ENCODE measurements at places on chromosomes 11 and 22. TPM values are rescaled to one million over a fixed set of nuclear protein-coding genes. Genes with fewer than 3 reads are reported as not detected.
A peak's percentile ranks its signal among the peaks of the same experiment; 100 is the strongest.

DNA sequence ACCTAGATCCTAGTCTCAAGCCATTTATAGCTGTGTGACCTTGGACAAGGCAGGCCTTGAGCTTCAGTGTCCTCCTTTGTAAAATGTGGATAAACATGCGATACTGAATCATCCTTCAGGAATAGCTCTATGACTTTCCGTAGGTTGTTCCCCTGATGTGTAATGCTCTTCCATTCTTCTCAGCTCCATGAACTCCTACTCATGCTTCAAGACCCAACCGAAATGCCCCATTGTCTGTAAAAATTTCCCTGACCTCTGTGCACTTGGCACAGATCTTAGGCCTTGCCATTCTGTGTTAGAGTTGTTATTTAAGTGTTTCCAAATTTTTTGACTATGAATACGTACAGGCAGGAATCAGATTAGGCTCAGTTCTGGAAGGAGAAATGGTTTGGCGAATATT lies 3.3 kb upstream of the BEST1 start:
- no peak overlapping the region for H3K27ac ChIP-seq
- DNase-seq: no peak
- no peaks in the 10 kb centered on the region for H3K4me1 ChIP-seq
- no peak overlapping the region for H3K4me3 ChIP-seq
- H3K27me3 ChIP-seq: no peaks in the 10 kb centered on the region

- no peak for DNase-seq
- H3K27me3 ChIP-seq: no peaks in the 10 kb centered on the region
- H3K27ac ChIP-seq: no peak overlapping the region
- no peaks in the 10 kb centered on the region for H3K4me1 ChIP-seq
Observed at GRCh38 chr22:17694752-17695151, 56.2 kb downstream of the BCL2L13 start.

GDPD4 gene
- not detected for total RNA-seq

LMO2 gene
- total RNA-seq: 0.92 TPM

DNA sequence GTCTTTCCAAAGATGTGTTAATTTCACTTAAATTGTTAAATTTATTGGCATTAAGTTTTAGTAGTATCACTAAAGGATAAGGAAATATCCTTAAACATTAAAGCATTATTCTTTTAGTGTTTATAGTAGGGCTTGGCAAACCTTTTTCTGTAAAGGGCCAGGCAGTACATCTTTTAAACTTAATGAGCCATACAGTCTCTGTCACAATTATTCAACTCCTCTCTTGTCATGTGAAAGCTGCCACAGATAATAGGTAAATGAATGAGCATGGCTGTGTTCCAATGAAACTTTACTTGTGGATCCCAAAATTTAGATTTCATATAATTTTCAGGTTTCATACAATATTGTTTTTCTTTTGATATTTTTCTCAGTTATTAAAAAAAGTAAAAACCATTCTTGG lies 268.2 kb upstream of the C11orf87 start:
- H3K27ac ChIP-seq: no peak overlapping the region
- peaks cover 21% of the 10 kb centered on the region for H3K4me1 ChIP-seq
- no peaks in the 10 kb centered on the region for H3K36me3 ChIP-seq
- H3K4me3 ChIP-seq: no peak overlapping the region

- DNase-seq: peak; percentile 98
- peak within 1 kb of the TSS; percentile 34 for H3K27ac ChIP-seq
- H3K4me1 ChIP-seq: peaks cover 18% of the 10 kb centered on the region
- H3K4me3 ChIP-seq: peak within 1 kb of the TSS; percentile 66
- peaks cover 30% of the 10 kb centered on the region for H3K27me3 ChIP-seq
- H3K36me3 ChIP-seq: no peaks in the 10 kb centered on the region
Observed at GRCh38 chr22:43923631-43924464, at the start of gene PNPLA3. Gene PNPLA3 (plus strand): TSS chr22:43923805. CDS start chr22:43923912, 107 bp downstream.

SHANK3 gene
- 3.6 TPM for total RNA-seq

DNA sequence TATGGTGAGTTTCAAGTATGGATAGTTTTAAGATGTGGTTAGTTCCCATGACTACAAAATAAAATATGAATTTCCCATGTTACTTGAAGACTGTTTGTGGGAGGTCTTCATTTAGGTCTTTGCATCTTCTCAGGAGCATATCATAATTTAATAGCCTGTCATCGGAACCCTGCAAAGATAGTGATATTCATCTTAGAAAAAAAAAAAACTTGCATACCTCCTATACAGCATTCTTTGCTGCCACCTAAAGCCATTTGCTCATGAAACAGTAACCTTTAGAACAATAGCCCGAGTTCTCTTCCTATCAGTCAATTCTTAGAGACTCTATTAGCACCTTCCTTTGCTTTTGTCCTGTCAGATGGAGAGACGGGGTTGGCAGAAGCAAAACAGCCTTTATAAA lies 75.3 kb downstream of the ARFGAP2 start:
- no peaks in the 10 kb centered on the region for H3K27me3 ChIP-seq
- H3K4me1 ChIP-seq: peaks cover 64% of the 10 kb centered on the region
- DNase-seq: no peak
- no peaks in the 10 kb centered on the region for H3K36me3 ChIP-seq
- no peak overlapping the region for H3K4me3 ChIP-seq
- H3K27ac ChIP-seq: no peak overlapping the region

GRCh38 chr11:134139873-134140331 lies 71.0 kb downstream of the JAM3 start:
- peaks cover 8% of the 10 kb centered on the region for H3K4me1 ChIP-seq
- H3K36me3 ChIP-seq: peaks cover 3% of the 10 kb centered on the region
- DNase-seq: peak; percentile 73
- H3K27ac ChIP-seq: no peak overlapping the region
- H3K4me3 ChIP-seq: no peak overlapping the region

P4HA3 gene
- not detected for total RNA-seq

- no peak overlapping the region for H3K4me3 ChIP-seq
- DNase-seq: no peak
Observed at GRCh38 chr11:21520244-21520643, 672.6 kb upstream of the ANO5 start.

RPS13 gene
- 1,918 TPM for total RNA-seq

IFT27 gene
- 37.1 TPM for total RNA-seq

DNA sequence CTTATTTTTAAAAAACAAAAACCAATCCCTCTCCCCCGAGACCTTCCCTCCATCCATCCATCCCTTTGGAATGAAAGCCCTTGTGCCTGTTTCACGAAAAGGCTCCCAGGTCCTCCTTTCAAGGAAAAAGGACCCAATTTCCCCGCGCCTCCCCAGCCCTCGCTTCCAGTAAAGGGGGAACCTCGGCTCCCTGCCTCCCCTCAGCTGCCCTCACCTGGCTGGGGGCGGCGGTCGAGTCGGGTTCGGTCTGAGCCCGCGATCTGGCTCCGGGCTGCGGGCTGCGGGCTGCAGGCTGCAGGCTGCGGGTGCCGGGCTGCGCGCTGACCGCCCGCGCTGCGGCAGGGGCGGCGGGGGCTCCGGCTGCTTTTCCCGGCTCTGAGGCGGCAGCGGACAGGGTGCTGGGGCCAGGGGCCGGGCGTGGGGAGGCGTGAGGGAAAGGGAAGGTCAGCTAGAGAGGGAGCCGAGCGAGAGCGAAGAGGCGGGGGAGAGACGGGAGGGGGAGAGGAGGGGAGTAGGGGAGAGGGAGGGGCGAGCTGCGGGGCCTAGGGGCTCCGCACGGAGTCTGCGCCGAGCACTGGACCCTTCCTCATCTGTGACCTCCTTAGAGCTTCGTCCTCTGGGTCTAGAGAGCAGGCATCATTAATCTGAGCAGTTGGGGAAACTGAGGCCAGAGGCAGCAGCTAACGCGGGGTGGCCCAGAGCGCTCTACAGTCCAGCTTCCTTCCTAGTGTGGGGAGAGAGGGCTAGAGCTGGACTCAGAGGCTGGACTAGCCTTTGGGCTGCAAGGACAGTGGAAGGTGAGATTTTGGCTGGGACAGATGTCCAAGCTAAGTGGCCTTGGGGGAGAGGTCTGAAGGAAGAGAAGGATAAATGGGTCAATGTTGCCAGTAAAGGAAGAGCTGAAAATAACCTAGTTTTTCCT lies at the start of gene C1QTNF4:
TSS of gene C1QTNF4 (minus strand) at position 478 of the 922 bp plus-strand sequence. CDS start 3,601 bp downstream, outside the sequence.
- no peaks in the 10 kb centered on the region for H3K36me3 ChIP-seq
- H3K27me3 ChIP-seq: peaks cover 39% of the 10 kb centered on the region
- peaks cover 18% of the 10 kb centered on the region for H3K4me1 ChIP-seq
- DNase-seq: peak; percentile 78
- H3K4me3 ChIP-seq: peak within 1 kb of the TSS; percentile 93

- no peak for DNase-seq
- no peaks in the 10 kb centered on the region for H3K36me3 ChIP-seq
- no peaks in the 10 kb centered on the region for H3K27me3 ChIP-seq
- H3K27ac ChIP-seq: no peak overlapping the region
Observed at GRCh38 chr11:103586756-103587155, 449.7 kb upstream of the DDI1 start.

- no peak overlapping the region for H3K27ac ChIP-seq
- DNase-seq: peak; percentile 61
- peaks cover 24% of the 10 kb centered on the region for H3K36me3 ChIP-seq
- H3K4me3 ChIP-seq: no peak overlapping the region
Observed at GRCh38 chr11:20397281-20397680, 9.8 kb downstream of the PRMT3 start.

GRCh38 chr11:73176145-73176873 lies 34.2 kb upstream of the FCHSD2 start:
- no peaks in the 10 kb centered on the region for H3K36me3 ChIP-seq
- H3K4me1 ChIP-seq: no peaks in the 10 kb centered on the region
- DNase-seq: no peak
- H3K4me3 ChIP-seq: no peak overlapping the region
- H3K27ac ChIP-seq: no peak overlapping the region
- H3K27me3 ChIP-seq: no peaks in the 10 kb centered on the region

DNA sequence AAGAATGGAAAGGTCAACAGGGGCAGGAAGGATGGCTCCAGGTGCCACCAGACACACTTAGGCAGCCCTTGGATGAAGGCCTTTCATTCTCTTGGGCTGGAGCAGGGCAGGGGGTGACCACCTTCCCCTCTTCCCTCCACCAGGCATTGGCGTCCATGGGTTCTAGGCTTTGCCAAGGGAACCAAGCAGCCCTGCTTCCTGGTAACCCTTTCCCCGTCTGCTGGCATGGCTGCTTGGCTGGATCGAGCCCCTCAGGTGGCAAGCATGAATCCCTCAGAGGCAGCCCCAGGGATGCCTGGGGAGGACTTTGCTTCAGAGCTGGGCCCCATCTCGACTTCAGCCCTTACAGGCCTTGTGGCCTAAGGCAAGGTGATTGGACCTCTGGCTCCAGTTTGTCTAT lies 185.1 kb upstream of the SYT13 start:
- no peak for DNase-seq
- H3K4me1 ChIP-seq: peaks cover 15% of the 10 kb centered on the region
- H3K36me3 ChIP-seq: no peaks in the 10 kb centered on the region
- no peaks in the 10 kb centered on the region for H3K27me3 ChIP-seq
- no peak overlapping the region for H3K4me3 ChIP-seq
- H3K27ac ChIP-seq: no peak overlapping the region

DNA sequence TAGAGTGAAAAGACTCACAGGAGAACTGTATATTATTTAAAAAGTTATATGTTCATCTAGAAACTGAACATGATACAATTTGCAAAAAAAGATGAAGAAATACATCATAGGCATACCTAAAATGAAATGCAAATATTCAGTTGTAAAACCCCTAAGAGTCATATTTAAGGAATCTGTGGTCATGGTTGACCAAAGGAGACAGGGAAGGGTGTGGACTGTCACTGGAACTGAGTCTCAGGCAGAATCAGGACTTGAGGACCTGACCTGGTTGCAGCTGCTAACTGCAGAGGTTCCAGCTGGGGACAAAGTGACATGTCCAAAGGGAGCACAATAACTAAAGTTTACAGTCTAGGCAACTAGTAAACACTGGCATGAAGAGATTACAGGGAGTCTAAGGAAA lies 211.3 kb upstream of the RAG2 start:
- H3K36me3 ChIP-seq: no peaks in the 10 kb centered on the region
- H3K4me1 ChIP-seq: no peaks in the 10 kb centered on the region
- H3K27me3 ChIP-seq: no peaks in the 10 kb centered on the region
- no peak overlapping the region for H3K27ac ChIP-seq
- no peak for DNase-seq
- no peak overlapping the region for H3K4me3 ChIP-seq

DNA sequence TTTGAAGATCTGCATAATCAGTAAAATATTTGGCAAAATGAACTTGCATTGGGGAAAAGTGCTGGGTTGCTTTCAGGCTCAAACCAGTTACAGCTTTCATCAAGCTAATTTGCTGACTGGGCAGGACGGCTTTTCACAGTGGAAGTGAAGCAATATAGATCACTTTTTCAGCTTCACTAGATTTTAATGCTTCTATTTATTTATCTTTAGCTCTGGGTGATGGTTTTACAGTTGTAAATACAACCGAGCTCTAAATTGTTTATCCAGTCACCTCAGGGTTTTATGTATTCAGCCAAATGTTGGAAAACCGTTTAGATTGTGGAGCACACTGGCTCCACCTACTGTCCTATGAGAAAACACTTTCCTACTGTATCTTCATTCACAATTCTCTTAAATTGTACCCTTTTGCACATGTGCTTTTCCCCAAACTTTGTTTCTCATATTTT lies 58.2 kb downstream of the ACER3 start:
- no peaks in the 10 kb centered on the region for H3K4me1 ChIP-seq
- H3K36me3 ChIP-seq: no peaks in the 10 kb centered on the region
- H3K27ac ChIP-seq: no peak overlapping the region

C2CD2L gene
- 1.5 TPM for total RNA-seq

GRCh38 chr11:119144825-119145486 lies 3.9 kb upstream of the ABCG4 start:
- H3K27ac ChIP-seq: no peak overlapping the region
- peaks cover 15% of the 10 kb centered on the region for H3K4me1 ChIP-seq
- no peaks in the 10 kb centered on the region for H3K36me3 ChIP-seq
- H3K4me3 ChIP-seq: no peak overlapping the region

GRCh38 chr11:95486979-95487378 lies 256.0 kb upstream of the SESN3 start:
- DNase-seq: no peak
- H3K4me3 ChIP-seq: no peak overlapping the region
- H3K27ac ChIP-seq: no peak overlapping the region
- no peaks in the 10 kb centered on the region for H3K27me3 ChIP-seq
- peaks cover 13% of the 10 kb centered on the region for H3K4me1 ChIP-seq
- no peaks in the 10 kb centered on the region for H3K36me3 ChIP-seq

GRCh38 chr11:133403900-133404299 lies 128.4 kb downstream of the OPCML start:
- H3K27me3 ChIP-seq: no peaks in the 10 kb centered on the region
- H3K36me3 ChIP-seq: no peaks in the 10 kb centered on the region
- no peak overlapping the region for H3K4me3 ChIP-seq
- no peaks in the 10 kb centered on the region for H3K4me1 ChIP-seq
- no peak overlapping the region for H3K27ac ChIP-seq
- no peak for DNase-seq

DNA sequence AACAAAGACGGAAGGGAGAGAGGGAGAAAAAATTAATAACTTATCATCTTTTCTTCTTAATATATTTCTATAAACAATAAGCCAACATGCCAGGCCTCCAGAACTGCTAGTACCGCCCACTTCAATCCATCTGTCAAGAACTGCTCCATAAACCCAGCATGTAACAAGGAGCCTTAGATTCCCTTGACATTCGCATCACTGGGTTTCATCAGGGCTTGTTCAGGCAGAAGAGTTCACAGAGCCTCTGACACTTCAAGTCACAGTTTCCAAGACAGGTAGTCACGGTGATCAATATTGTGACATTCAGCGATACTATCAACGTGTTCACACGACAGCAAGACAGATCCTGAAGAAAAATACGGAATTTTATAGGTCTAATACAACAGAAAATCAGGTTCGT lies 61.7 kb downstream of the LARGE2 start:
- DNase-seq: no peak
- peaks cover 15% of the 10 kb centered on the region for H3K4me1 ChIP-seq
- no peak overlapping the region for H3K4me3 ChIP-seq
- H3K36me3 ChIP-seq: no peaks in the 10 kb centered on the region
- H3K27ac ChIP-seq: no peak overlapping the region
- no peaks in the 10 kb centered on the region for H3K27me3 ChIP-seq

CCDC87 gene
- 1.2 TPM for total RNA-seq
